Tibial nerve (tissue), 4 donors: ENCODE measurements at places on chromosomes 12 and 14.

GRCh38 chr14:68394118-68394763 lies 398.6 kb downstream of the ZFP36L1 start:
- no peak for DNase-seq

- DNase-seq: no peak
Measured at GRCh38 chr14:51282517-51282916, 42.5 kb downstream of the TMX1 start.

DNA sequence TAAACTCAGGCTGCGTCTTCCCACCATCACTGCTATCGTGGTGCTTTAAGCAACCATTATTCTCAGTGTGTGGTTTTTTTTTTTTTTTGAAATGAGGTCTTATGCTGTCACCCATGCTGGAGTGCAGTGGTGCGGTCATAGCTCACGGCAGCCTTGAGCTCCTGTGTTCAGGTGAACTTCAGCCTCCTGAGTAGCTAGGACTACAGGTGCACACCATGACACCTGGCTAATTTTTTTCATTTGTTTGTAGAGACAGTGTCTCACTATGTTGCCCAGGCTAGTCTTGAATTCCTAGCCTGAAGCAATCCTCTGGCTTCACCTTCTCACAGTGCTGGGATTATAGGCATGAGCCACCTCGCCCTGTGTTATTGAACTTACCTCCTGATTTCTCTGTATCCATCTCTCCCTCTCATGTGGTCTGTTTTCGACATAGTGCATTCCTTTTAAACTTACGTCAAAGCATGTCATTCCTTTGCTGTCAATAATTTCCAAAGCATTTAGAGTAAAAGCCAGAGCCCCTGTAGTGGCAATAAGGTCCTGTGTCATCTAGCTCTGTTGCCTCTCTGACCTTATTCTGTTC lies 255.5 kb downstream of the SNAPC1 start:
- no peak for DNase-seq

DNA sequence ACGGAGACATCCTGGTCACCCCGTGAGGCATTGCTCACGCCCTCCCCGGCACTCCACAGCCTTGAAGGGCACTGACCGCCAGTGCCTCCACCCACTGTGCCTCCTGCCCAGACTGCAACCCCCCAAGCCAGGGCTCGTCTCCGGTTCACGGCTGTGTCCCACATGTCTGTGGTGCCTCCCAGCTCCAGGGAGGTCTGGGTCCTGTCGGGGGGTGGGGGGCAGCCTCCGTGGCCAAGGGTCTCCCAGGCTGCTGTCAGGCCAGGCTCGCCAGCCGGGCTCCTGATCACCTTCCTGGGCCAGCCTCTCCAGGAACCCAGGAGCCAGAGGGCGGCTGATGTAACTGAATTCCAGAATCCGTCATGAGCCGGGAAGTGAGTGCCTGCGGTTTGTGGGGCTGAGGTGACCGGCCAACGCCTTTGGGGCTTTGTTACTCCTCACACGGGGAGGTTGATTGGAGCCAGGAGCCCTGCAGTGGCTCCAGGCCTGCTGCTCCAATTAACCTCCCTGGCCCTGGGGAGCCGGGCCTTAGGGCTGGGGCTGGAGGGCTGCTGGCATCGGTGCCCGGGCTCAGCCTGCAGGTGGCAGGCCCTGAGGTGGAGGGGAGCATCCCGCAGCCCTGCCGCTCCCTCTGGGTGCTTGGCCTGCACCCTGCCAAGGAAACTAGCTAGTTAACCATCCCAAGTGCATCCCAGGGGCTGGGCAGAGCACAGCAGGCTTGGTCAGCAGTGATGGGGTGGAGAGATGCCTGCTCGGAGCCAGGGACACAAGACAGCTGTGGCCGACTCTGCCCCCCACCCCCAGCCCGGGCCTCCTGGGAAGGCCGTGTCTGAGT lies 36.4 kb upstream of the FBRSL1 start:
- DNase-seq: no peak

GRCh38 chr14:90815572-90815821 lies 733 bp downstream of the TTC7B start:
- DNase-seq: no peak

DNA sequence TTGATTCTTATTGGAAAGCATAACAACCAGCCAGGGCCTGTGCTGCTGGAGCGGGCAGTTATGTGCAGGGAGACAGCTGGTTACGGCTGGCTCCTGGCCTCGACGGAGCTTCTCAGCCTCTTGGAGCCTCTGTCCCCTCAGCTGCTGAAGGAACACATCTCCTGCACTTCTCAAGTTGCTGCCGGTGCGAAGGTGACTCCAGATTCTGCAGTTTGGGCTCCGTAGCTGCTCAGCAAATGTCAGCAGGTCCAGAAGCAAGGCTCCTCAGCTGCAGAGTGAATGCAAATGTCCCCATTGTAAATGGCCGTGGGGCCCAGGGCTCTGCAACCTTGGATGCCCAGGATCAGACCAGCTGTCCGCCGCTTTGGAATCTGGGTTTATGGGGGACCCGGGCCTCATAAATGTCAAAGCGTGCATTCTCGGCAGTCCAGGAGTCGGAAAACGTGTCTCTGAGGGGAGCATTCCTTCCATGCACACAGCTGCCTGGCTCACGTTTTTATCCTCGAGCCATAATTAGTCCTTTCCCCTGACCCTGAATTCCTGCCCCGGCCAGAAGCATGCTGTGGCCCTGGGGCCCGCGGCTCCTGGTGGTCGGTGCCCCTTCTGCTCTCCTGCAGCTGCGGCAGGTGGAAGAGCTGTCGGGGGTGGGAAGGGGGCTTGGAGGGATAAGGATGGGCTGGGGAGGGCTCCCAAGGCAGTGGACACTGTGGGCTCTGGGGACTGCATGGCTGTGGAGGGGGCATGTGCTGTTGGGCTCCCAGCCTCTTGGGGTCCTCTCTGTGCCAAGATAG lies 106.0 kb downstream of the KIF26A start:
- no peak for DNase-seq
